M059J (cell line): ENCODE measurements at places on chromosomes 5 and 9. TPM values are rescaled to one million over a fixed set of nuclear protein-coding genes. Genes with fewer than 3 reads are reported as not detected.

CCL27 gene
- total RNA-seq, result not detected in 2 replicates

GABRP gene
- total RNA-seq, result not detected in 2 replicates

SLC36A2 gene
- not detected in 2 replicates for total RNA-seq

GHR gene
- 0.05 and 0.57 TPM in 2 replicates for total RNA-seq

DNA sequence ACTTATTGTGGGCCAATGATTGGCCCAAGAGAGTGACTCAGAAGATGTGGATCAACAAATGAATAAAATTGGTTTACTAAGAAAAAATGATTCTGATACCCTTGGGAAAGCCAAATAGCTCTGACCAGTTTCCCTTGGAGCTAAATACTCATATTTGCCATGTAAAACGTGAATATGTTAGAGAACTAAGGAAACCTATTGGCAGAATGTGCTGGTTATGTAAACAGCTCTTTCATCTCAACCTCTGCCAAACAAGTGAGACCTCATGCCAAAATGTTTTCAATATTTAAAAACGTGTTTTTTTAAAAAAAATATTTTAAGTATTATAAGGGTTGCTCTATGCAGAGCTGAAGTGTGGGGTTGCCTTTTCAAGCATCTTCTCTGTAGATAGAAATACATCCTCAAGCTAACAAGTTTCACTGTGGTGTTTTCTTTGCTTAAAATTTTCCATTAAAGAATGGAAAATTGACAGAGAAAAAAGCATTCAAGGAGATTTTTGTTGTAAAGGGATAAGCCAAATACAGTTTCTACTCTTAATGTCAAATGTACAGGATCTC is 186.9 kb upstream of the TUT7 start:
- no peak for DNase-seq

- no peak for DNase-seq
These were observed 408.9 kb upstream of the DMAC1 start for GRCh38 chr9:8208465-8208864.

DNA sequence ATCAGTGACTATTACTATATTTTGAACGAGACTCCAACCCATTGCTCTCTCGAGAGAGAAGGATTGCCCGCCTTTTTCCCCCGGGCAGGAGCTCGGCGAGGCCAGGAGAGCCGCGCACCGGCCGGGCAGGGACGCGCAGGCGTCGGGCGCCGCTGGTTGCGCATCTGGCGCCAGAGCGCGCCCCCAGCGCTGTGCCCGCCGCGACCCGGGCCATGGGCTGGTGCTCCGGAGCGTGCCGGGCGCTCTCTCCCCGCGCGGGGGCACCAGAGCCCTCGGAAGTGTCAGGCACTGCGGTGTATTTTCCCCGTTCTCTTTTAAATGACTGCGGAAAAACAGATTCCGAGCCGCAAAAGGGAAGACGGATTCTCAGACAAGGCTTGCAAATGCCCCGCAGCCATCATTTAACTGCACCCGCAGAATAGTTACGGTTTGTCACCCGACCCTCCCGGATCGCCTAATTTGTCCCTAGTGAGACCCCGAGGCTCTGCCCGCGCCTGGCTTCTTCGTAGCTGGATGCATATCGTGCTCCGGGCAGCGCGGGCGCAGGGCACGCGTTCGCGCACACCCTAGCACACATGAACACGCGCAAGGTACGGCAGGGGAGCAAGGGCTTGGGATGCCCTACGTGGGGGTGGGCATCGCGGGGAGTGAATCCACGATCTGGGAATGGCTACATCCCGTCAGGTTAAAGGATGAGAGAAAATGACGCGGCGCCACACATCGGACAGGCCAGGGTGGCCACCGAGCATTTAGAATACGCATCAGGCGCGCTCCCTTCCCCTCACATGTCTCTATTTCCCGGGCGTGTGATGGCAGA is 1.1 kb upstream of the NTRK2 start:
- DNase-seq, result peak; percentile 72

GRCh38 chr5:75510417-75510835 is 1.0 kb downstream of the CERT1 start:
- DNase-seq, result peak; percentile 57

GRCh38 chr9:9919174-9919775 is 693.5 kb downstream of the PTPRD start:
- no peak for DNase-seq

GRCh38 chr5:133694181-133694831 is 82.0 kb upstream of the FSTL4 start:
- DNase-seq, result no peak

GRCh38 chr5:1703352-1704050 is 96.1 kb downstream of the MRPL36 start:
- DNase-seq, result no peak
